Dermis blood vessel endothelial cell (primary cell): ENCODE measurements at places on chromosomes 13 and 19. TPM values are rescaled to one million over a fixed set of nuclear protein-coding genes. Genes with fewer than 3 reads are reported as not detected.

DNA sequence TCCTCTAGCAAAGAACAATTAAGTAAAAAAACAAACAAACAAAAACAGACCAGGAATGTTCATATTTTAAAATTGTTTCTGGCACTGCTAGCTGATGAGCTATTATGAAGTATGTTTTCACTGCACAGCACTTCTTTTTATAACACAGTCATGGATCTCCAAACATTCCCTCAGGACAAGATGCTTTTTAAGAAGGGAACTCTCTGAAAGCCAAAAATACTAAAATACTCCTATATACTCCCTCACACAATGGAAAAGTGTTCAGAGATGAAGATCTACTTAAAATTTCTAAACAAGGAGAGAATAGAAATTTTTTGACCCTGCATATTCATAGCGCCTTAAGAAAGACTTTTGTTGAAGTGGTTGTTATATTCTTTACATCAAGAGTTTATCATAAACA is 926.8 kb downstream of the DIAPH3 start:
- no peak for DNase-seq

GRCh38 chr13:106078191-106078590 is 457.3 kb downstream of the EFNB2 start:
- DNase-seq, result no peak

Gene WIZ
- total RNA-seq, result 9.2 and 14.7 TPM in 2 replicates

GRCh38 chr19:51702103-51702824 is 9.1 kb downstream of the SPACA6 start:
- peak; percentile 51 for DNase-seq

DNA sequence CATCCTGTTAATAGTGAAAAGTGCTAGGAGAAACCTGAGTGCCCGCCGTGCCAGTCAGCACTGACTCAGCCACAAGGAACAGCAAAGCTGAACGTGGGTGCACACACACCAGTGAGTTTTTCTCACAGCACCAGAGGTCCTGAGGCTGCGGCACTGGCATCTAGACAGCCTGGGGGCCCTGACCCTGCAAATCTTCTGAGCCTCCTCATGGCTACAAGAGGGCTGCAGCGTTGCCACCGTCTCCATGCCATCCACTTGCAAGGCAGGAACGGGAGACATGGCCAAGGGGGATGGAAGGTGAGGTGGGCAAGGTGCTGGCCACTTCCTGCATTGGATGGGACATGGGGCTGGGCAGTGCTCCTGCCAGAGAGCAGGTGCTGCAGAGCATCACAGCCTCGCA is 211.2 kb upstream of the SOX1 start:
- DNase-seq, result no peak

Gene DNAAF3
- total RNA-seq, result 0.34 and 0.42 TPM in 2 replicates

GRCh38 chr13:36259361-36260137 is 38.1 kb downstream of the CCDC169 start:
- no peak for DNase-seq

DNA sequence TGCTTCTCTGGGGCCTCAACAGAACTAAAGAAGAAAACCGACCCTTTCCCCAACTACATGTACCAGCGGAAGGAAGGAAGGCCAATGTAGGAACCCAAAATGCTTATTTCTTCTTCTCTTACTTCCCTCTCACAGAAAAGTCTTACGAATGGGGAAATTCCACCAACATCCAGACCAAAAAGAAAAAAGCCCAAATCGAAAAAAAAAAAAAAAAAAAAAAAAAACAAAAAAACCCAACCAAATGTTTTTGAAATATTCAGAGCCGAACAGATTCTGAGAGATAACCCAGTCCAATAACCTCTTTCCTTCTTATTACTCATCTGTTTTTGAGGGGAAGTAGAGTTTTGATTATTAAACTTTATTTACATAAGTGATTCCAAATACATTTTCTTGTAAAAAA is 3.9 kb downstream of the PPM1N start:
- DNase-seq, result no peak

Gene APOC4
- total RNA-seq, result not detected in 2 replicates

Gene FGF21
- not detected in 2 replicates for total RNA-seq

DNA sequence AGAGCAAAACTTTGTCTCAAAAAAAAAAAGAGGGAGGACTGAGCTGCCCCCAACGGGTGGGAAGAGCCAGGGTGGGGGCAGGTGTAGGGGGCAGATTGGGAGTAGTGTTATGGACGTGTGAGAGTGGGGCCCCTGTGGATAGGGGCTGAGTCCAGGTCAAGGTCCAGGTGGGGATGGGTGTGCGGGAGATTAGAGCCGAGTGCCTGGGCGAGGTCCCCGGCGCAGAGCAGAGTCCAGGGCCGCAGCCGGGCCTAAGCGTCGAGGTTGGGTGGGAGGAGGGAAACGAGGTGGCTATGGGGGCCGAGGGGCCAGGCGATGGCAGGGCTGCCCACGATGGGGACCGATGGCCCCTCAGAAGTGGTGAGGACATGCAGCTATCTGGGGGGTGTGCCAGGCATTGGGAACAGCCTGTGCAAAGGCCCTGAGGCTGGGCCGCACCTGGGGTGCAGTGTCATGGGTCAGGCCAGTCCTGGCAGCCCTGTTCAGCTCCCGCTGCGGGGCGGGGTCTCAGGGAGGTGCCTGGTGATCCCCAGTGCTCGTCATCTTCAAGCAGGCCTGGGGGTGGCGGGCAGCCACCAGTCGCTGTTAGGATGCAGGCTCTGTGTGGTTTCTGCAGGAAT is 12.3 kb upstream of the MISP start:
- DNase-seq, result no peak
